ENCODE measurements at places on chromosomes 11 and 22. TPM values are rescaled to one million over a fixed set of nuclear protein-coding genes. Genes with fewer than 3 reads are reported as not detected.

APOA4 gene
- total RNA-seq = not detected

DNA sequence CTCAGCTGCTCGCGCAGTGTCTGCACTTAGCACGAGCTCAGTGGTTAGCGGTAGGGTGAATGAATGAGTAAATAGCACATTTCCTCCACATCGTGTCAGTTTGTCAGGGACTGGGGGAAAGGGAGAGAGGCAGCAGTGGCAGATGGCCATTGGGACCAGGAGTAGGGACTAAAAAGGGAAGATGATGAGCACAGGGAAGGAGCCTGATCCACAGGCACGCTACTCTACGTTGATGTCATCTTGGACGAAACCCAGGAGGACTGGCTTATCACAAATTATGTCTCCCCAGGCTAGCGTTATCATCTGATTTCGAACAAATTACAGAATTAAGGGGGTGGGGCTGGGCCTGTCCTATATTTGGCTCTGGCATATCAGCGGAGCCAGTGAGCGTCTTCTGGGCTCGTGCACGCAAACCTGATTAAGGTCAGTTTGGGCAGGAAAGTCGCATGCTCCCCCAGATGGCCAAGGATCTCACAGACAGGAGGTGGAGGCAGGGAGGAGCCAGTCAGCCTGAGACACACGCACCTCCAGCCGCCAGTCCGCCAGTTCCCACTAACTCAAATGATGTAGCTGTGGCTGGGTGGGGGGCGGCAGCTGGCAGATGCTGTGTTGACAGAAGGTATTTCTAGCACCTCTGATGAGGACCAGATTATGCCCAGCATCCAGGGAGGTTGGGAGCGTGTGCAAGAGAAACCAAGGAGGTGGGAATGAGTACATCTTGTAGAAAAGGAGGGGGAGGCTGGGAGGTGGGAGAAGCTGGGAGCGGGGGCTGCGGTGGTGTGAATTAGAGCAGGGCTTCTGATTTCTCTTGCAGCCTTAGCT is 97.4 kb upstream of the PRDM11 start:
- H3K4me1 ChIP-seq = no peaks in the 10 kb centered on the region
- no peak for DNase-seq
- no peaks in the 10 kb centered on the region for H3K27me3 ChIP-seq

DNA sequence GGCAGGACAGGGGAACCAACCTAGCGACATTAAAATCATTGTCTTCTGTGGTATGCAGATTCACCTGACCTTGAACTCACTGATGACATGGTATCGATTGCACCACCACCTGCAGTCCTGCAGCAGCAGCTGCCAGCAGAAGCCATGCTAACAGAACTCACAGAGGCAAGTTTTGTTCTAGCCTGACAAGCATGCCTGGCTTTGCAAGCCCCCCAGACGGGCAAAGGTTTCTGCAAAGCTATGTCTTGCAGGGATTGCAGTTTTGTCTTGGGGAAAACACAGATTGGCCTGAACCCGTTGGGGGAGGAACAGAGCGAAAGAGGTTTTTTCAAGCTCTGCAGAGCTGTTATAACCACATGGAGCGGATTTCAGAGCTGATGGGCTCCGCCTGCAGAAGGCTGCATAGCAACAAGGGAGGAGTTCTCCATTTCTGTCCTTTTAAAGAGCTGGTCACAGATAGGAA is 221.0 kb downstream of the HIPK3 start:
- DNase-seq = no peak
- no peak overlapping the region for H3K27ac ChIP-seq
- H3K4me1 ChIP-seq = peaks cover 4% of the 10 kb centered on the region
- no peaks in the 10 kb centered on the region for H3K36me3 ChIP-seq
- no peaks in the 10 kb centered on the region for H3K27me3 ChIP-seq

CECR2 gene
- total RNA-seq = 0.87 TPM

MUC2 gene
- not detected for total RNA-seq

KCNC1 gene
- total RNA-seq = not detected

TRIM49D2 gene
- not detected for total RNA-seq

SPCS2 gene
- total RNA-seq = 125 TPM

DNA sequence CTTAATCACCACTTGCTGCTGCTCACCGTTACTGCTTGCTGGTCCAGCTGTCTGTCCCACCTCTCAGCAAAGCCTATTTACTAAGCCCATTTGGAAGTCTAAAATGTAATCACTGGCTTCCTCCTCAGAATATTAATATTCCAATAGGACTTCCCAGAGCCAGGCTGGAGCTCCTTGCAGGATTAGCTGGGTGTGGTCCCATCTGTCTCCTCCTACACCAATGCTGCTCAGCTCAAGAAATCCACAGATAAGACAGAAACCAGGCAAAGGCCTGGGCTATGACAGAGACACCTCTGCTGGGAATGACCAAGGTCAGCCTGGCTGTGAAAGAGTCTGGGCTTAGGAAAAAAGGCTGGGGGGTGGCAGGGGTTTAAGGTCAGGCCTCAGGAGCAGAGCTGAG is 317.8 kb downstream of the BUD13 start:
- H3K4me1 ChIP-seq = peaks cover 2% of the 10 kb centered on the region
- H3K4me3 ChIP-seq = no peak overlapping the region
- no peak overlapping the region for H3K27ac ChIP-seq
- H3K36me3 ChIP-seq = no peaks in the 10 kb centered on the region
- no peak for DNase-seq

GRCh38 chr11:764322-765024 is 12.8 kb downstream of the GATD1 start:
- no peaks in the 10 kb centered on the region for H3K27me3 ChIP-seq
- DNase-seq = no peak
- no peaks in the 10 kb centered on the region for H3K4me1 ChIP-seq

DNA sequence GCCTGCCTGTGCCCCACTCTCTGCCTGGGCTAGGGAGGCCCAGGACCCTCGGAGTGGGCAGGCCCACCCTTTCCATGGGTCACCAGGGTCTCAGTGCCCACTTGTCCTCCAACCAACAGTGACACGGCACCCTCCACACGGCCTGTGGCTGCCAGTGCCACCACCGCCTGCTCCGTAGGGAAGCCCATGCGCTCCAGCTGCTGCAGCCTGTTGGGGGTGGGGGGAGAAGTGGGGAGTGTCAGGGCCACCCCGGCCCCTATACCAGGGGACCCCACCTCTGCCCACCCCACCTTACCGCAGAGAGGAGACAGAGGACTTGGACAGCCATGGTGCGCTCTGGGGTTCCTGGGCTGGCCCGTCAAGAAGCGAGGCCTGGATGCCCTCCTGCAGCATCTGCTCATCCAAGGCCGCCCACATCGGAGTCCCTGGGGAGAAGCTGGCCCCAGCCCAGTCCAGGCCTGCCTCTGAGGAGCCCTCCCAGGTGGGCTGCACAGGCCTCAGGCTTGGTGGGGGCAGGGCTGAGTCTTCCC is 7.7 kb downstream of the RHBDD3 start:
- H3K36me3 ChIP-seq = no peaks in the 10 kb centered on the region
- DNase-seq = no peak
- no peak overlapping the region for H3K27ac ChIP-seq
- H3K4me1 ChIP-seq = no peaks in the 10 kb centered on the region
- H3K4me3 ChIP-seq = no peak overlapping the region

- DNase-seq = no peak
- no peaks in the 10 kb centered on the region for H3K4me1 ChIP-seq
- H3K36me3 ChIP-seq = no peaks in the 10 kb centered on the region
- H3K4me3 ChIP-seq = no peak overlapping the region
These were observed 1817.7 kb downstream of the LRRC4C start for GRCh38 chr11:39641751-39642150.

DNA sequence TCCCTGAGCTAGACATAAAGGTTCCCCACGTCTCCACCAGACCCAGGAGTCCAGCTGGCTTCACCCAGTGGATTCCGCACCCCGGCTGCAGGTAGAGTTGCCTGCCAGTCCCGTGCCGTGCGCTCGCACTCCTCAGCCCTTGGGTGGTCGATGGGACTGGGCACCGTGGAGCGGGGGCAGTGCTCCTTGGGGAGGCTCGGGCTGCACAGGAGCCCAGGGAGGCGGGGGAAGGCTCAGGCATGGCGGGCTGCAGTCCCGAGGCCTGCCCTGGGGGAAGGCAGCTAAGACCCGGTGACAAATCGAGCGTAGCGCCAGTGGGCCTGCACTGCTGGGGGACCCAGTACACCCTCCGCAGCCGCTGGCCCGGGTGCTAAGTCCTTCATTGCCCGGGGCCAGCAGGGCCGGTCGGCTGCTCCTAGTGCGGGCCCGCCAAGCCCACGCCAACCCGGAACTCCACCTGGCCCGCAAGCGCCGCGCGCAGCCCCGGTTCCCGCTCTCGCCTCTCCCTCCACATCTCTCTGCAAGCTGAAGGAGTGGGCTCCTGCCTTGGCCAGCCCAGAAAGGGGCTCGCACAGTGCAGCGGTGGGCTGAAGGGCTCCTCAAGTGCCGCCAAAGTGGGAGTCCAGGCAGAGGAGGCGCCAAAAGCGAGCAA is 9.5 kb upstream of the TREH start:
- no peak for DNase-seq
- H3K4me1 ChIP-seq = peaks cover 3% of the 10 kb centered on the region
- no peaks in the 10 kb centered on the region for H3K27me3 ChIP-seq
- no peaks in the 10 kb centered on the region for H3K36me3 ChIP-seq

- no peaks in the 10 kb centered on the region for H3K36me3 ChIP-seq
- no peak overlapping the region for H3K4me3 ChIP-seq
- H3K4me1 ChIP-seq = peaks cover 14% of the 10 kb centered on the region
- H3K27me3 ChIP-seq = no peaks in the 10 kb centered on the region
- peak; percentile 51 for DNase-seq
- no peak overlapping the region for H3K27ac ChIP-seq
These were observed 33.3 kb downstream of the KIAA1671 start for GRCh38 chr22:24985826-24986214.

DNA sequence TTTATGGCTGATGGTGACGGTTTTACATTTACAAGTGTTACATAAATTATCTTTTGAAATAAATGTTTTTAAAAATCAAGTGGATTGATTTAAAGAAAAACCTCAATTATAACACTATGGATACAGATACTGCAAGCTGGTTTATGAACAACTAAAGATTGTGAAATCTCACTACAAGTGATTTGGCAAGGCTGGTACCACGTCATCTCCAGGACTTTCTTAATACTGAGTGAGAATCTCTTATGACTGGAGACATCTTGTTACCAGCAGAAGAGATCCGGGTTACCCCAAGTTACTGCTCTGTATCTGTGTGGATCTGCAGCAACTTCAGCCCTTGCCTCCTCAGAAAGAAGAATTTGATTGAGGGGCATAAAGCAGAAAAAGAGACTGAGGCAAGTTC is 452.9 kb downstream of the MN1 start:
- H3K36me3 ChIP-seq = no peaks in the 10 kb centered on the region
- H3K4me3 ChIP-seq = no peak overlapping the region
- H3K27ac ChIP-seq = no peak overlapping the region
- DNase-seq = no peak
- no peaks in the 10 kb centered on the region for H3K27me3 ChIP-seq

SLC1A2 gene
- 0.25 TPM for total RNA-seq

- H3K36me3 ChIP-seq = no peaks in the 10 kb centered on the region
- no peaks in the 10 kb centered on the region for H3K27me3 ChIP-seq
- H3K4me3 ChIP-seq = no peak overlapping the region
- no peak overlapping the region for H3K27ac ChIP-seq
- H3K4me1 ChIP-seq = peaks cover 26% of the 10 kb centered on the region
- no peak for DNase-seq
These were observed 35.9 kb downstream of the ARAP1 start for GRCh38 chr11:72716290-72716689.

GRCh38 chr22:48403521-48404403 is 1423.9 kb downstream of the BRD1 start:
- H3K4me3 ChIP-seq = no peak overlapping the region
- H3K36me3 ChIP-seq = no peaks in the 10 kb centered on the region
- H3K4me1 ChIP-seq = no peaks in the 10 kb centered on the region
- DNase-seq = no peak
- no peak overlapping the region for H3K27ac ChIP-seq
- no peaks in the 10 kb centered on the region for H3K27me3 ChIP-seq

DNA sequence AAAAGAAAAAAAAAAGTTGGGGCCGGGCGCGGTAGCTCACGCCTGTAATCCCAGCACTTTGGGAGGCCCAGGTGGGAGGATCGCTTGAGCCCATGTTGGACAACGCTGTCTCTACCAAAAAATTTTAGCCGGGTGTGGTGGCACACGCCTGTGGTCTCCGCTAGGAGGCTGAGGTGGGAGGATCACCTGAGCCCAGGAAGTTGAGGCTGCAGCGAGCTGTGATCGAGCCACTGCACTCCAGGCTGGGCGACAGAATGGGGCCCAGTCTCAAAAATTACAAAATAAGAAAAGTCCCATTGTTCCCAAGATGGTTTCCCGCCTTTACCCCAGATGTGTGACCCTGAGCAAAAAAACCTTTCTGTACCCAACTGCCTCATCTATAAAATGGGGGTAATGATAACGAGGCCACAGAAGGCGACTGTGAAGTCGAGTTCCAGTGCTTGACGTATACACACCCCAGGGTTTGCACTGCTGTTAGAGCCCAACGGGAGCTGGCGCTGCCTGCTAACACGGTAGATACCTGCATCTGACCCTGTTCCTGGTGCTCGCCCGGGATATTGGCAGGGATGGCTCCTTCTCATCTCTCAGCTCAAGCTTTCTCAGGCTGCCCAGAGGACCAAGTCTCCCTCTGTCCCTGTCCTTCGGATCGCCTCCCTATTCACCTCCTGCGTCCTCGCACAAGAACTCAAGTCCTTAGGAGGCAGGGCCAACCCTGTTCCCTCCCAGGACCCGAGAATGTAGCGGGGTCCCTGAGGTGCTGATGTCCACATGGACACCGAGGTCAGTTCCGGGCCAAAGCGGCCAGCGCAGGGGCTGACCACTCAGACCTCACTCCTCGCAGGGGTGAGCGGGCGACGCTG is 1.1 kb upstream of the RPLP2 start:
- no peak for DNase-seq
- H3K36me3 ChIP-seq = no peaks in the 10 kb centered on the region
- H3K4me3 ChIP-seq = peak overlapping the region; percentile 83

- H3K4me3 ChIP-seq = no peak overlapping the region
- no peak overlapping the region for H3K27ac ChIP-seq
These were observed 66.8 kb downstream of the ATM start for GRCh38 chr11:108289699-108290098.

RPS25 gene
- total RNA-seq = 2,329 TPM

CRACR2B gene
- 6.5 TPM for total RNA-seq
